ENCODE measurements at places on chromosomes 6 and 20. TPM values are rescaled to one million over a fixed set of nuclear protein-coding genes. Genes with fewer than 3 reads are reported as not detected.

CHRNA4 gene
- total RNA-seq: not detected

- DNase-seq: no peak
Measured at GRCh38 chr20:20566516-20566915, 145.9 kb downstream of the RALGAPA2 start.

MATN4 gene
- total RNA-seq: 0.42 TPM

LAMP5 gene
- total RNA-seq: not detected

DNA sequence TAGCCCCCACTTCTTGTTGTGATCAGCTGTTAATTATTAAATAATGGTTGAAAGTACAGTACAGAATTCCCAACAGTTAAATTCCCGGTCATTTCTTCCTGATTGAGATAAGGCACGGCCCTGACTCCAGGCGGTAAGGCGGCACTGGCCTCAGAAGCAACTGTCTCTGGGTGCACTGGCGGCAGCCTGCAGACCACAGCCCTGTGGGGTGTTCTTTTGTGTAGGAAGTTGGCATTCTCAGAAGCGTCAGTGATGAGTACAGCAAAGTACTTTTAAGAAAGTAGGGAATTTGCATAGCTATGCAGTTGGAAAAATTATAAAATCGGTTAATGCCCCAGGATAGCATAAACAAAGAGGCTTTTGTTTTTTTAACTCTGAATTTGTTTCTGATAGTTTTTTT, 50.5 kb downstream of the SAMD5 start:
- peak; percentile 50 for DNase-seq

VWA7 gene
- not detected for total RNA-seq

ZNF391 gene
- 2.7 TPM for total RNA-seq

DNA sequence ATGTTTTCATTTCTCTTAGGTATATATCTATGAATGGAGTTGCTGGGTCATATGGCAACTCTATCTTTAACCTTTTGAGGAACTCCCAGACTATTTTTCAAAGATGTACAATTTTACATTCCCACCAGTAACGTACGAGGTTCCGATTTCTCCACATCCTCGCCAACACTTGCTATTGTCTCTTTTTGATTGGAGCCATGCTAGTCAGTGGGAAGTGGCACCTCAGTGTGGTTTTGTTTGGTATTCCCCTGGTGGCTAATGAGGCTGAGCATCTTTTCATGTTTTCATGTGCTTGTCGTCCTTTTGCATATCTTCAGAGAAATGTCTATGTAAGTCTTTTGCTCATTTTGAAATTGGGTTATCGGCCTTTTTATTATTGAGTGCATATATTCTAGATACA, 178.6 kb upstream of the EXOC2 start:
- no peak for DNase-seq

- DNase-seq: no peak
Measured at GRCh38 chr6:36610041-36610955, 16.1 kb downstream of the SRSF3 start.

DNA sequence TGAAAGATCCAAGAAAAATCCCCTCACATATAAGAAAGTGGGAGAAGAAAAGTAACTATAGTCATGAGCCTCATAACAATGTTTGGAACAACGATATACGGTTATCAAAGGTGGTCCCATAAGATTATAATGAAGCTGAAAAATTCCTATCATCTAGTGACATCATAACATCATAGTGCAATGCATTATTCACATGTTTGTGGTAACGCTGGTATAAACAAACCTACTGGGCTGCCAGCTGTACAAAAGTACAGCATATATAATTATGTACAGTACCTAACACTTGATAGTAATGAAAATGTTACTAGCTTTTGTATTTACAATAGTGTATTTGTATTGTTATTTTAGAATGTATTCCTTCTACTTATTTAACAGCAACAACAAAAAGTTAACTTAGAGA, 240.7 kb downstream of the RNGTT start:
- no peak for DNase-seq

PANK2 gene
- 63.7 TPM for total RNA-seq

SLC25A27 gene
- 2.1 TPM for total RNA-seq

GRCh38 chr20:19275630-19276071, 63.2 kb downstream of the SLC24A3 start:
- DNase-seq: no peak

GRCh38 chr6:15447546-15448267, 201.8 kb downstream of the JARID2 start:
- DNase-seq: no peak

- DNase-seq: no peak
Measured at GRCh38 chr20:20022498-20022897, 5.3 kb downstream of the NAA20 start.

PPP1R14C gene
- 0.11 TPM for total RNA-seq
